ENCODE measurements at places on chromosomes 2 and 18.

DNA sequence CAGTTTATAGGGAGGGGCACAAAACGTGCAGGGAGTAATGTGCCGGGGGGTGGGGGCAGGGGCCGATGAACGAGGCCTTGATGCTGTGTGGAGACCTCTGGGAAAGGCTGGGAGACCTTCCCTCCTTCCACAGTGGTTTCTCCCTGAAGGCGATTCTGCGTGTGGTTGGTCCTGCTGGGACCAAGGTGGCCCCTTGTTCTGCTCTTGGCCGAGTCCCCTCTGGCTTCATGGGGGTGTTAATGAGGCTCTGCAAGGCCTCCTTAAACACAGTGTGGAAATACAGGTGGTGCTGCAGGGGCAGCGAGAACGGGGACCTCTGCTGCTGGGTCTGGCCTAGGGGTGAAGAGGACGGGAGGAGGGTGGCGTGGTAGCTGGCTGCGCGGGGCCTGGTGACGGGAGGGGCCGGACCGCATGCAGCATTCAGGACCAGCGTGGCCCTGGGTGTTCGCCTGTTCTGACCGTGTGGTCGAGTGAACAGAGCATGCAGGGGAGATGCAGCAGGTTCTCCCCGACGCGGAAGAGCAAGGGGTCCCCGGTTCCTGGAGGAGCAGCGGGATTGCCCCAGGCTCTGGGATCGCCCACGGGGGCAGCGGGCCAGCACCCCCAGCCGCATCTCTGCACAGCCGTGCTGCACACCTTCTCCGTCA, 42.1 kb upstream of the KCNG2 start:
- DNase-seq, result no peak

DNA sequence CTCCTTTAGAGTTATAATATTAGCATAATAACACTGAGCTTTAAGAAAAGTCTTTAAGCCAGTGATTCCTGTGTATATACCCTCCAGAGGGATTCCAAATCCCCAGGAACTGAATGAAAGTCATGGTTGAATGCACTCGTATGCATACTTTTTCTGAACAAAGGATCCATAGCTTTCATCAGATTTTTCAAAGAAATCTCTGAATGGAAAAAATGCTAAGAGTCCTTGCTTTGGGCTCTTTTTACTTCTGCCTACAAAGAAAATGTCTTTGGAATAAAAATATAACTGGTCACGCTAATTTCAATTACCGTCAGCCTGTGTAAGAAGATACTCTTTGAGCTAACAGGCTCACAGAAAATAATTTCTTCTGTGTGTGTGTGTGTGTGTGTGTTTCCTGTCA, 939.5 kb downstream of the ERBB4 start:
- no peak for DNase-seq

DNA sequence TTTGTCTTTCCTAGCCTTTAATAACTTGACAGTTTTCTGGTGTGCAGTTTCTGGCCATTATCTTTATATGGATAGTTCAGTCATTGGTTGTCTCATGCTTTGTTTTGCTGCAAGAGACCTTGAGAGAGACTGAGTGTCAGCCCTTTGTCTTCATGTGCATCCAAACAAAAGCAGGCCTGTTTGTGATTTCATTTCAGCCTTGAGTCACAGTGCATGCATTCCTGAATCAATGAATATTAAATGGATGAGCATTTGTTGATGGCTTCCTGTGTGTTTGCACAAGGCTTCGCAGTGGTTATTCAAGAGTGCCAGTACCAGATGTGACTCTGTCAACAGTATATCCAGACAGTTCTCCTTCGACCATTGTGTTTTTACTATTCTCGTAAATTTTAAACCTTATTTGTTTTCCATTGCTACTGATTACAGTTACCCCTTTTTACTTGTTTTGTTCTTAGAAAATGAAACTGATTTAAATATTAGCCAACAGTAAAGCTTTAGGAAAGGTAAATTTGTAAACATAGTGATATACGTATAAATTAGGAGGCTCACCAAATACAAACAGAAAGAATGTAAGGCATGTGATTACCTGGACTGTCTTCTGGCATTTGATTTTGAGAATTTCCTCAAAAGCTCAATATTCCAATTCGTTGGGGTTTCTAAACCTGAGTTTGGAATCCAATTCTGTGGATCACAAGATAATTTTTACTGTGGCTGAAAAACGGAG, 319.8 kb downstream of the CTNNA2 start:
- DNase-seq, result no peak

- no peak for DNase-seq
These were observed 215.4 kb upstream of the ITGA4 start for GRCh38 chr2:181241797-181242196.

DNA sequence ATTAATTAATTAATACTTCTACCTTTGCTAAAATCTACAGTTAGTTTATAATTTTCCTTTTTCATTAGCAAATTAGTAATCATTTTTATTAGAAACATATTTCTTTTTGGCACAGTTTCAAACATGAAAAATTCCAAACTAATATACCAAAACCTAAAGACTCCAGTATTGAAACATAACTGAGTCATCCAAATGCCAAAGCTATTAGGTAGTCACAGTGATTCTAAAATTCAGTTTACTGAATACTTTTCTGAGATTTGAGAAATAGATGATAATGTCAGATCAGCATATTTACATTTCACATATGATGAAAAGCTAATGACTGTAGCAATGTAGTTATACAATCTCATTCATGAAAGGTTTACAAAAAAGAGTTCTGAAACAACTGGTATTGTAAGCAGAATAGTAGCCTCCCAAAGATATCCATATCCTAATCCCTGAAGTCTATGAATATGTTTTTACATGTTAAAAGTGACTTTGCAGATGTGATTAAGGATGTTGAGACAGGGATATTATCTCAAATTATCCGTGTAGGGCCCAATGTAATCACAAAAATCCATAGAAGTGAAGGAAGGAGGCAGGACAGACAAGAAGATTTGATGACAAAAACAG, 680.2 kb upstream of the CHAC2 start:
- DNase-seq, result peak; percentile 22

DNA sequence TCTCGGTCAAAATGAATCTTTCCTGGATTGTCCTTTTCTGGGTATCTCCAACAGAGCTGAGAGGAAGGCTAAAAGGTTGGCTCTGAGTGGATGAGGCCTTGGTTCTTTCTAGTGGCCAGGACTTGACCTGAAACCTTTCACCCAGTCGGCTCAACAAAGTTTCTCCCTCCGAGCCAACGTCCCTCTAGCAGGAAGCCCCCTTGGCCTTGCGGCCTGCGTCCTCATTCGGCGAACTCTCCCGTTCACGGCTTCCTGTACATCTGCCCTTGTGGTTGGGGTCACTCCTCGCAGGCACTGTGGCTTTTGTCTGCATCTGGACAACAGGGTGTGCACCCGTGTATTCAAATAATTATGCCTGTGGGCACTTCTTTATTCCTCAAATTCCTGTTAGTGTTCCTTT, 9.4 kb upstream of the SIX3 start:
- no peak for DNase-seq

GRCh38 chr2:2230433-2230817, 100.7 kb downstream of the MYT1L start:
- no peak for DNase-seq

- DNase-seq, result no peak
These were observed 651.3 kb downstream of the DCDC2C start for GRCh38 chr2:4354678-4355077.

DNA sequence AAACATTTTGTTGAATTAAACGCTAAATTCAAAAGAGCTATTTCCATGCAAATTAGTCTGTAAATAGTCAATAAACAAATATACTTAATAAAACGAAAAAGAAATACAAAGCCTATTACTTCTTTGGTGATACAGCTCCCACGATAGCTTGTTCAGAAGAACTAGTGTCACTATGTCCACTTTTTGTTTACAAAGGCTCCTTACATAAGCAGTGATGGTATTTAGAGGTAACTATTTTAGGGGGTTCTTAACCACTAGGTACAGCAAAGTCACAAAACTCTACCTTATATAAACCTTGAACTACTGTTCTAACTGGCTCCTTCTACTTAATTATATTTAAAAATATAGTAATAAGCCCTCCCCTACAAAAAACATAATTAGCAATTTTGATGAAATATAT, 21.9 kb downstream of the ALS2 start:
- no peak for DNase-seq

DNA sequence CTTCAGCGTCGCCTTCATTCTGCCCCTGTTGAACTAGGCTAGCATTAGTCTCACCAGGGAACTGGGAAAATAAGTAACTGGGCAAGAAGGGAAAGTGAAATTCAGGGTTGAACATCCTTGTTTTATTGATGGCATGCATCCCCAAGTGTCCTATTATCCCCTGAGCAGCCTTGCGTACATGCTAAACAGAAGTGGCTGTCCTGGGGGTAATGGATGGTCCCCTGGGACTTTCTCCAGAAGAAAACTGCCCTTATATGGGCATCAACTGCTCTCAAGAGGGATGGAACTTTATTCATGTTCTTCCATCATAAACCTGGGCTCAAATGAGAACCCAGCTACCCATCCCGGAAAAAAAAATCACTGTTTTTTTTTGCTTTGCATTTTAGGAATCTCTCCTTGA, 11.8 kb upstream of the SMIM21 start:
- no peak for DNase-seq

DNA sequence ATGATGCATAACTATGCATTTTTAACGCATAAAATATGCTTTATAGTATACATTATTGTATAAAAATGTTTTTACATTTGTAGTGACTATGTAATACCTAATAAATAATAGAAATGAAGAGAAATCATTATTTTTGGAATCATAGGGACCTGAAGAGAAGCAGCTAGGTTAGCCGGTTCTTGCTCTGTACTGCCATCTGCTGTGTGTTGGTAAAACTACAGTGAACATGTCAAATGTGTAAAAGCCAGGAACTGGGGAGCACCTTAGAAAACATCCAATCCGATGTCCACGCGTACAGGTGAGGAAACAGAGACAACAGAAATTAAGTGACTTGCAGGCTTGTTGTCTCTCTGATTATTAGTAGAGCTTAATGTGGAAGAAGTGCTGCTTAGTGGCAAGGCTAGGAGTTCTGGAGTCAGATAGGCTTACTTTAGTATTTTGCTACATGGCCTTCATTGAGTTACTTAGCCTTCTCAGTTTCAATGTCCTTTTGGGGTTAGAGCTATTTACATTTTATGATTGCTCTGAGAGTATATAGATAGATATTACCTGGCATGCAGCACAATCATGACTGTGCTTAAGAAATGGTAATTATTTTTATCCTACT, 386.5 kb downstream of the DLGAP1 start:
- DNase-seq, result peak; percentile 64

DNA sequence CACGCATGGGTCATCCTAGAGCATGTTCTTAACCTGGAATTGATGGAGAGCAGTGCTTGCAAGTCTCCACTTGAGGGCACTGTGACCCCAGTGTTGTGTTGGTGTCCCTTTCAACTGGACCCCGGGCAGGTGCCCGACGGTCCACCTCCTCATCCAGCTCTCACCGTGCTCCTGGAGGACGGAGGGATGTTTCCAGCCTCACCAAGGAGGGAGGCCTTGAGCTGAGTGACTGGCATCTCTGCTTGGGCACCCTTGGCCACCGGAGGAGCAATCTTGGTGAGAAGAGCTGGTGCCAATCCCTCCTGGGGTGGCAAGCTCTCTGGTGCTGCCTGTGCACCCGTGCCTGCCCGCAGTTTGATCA, 45.4 kb upstream of the ASB18 start:
- no peak for DNase-seq

- no peak for DNase-seq
These were observed 626 bp downstream of the CAPN10 start for GRCh38 chr2:240586919-240587800.

DNA sequence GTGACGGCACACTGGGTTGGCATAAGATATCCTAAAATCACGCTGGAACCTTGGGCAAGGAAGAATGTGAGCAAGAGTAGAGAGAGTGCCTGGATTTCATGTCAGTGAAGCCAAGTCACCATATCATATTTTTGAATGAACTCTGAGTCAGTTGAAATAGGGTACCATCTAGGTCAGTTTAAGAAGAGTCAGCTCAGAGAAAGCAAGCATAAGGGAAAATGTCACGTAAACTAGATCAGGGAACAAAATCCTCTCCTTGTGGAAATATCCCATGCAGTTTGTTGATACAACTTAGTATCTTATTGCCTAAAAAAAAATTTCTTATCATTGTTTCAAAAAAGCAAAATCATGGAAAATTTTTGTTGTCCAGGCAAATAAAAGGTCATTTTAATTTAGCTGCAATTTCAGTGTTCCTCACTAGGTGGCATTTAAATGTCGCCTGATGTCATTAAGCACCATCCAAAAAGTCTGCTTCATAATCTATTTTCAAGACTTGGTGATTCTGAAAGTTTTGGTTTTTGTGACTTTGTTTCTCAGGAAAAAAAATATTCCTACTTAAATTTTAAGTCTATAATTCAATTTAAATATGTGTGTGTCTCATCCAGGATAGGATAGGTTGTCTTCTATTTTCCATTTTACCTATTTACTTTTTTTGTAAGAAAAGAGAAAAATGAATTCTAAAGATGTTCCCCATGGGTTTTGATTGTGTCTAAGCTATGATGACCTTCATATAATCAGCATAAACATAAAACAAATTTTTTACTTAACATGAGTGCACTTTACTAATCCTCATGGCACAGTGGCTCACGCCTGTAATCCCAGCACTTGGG, 19.6 kb downstream of the RSAD2 start:
- peak; percentile 74 for DNase-seq

DNA sequence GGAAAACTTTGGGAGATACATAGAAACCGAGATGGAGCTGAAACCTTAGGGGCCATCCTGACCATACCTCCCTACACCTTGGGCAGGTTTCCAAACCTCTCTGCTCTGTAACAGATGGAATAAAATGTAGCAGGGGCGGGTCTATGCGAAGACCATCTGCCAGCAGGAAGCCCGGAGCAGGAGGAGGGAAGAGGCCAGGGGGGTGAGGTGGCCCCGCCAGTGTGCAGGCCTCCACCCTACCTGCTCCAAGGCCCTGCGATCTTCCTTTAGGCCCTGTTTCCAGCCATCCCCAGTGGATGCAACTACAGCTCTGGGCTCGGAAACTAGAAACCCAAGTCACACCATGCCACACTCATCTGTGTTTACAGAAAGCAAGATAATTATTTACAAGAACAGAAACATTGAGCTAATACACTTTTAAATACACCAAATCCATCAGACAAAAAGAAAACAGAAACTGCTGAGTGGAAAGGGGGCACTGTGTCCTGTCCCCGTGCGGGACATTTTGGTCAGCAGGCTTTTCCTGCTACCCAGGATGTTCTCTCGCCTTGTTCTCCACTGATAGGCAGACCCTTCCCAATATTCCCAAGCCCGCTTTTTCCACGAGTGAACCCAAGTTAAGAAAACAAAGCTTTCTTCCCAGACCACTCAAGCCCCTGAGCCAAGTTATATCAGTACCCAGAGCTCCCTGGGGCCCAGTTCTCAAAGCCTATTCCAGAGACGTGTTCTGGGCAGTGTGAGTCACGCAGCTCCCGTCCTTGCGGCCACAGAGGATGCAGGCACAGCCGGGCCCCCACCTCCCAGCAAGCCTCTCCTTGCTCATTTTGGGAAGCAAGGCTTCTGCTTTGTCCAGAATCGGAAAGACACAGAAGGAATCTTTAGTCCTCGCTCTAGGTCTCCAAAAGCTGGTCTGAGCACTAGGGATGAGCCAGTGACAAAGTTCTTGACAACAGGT, 17.3 kb downstream of the CIB4 start:
- DNase-seq, result no peak

Measured in muscle of back (tissue), 13 donors.